ENCODE measurements at places on chromosomes 4 and X. TPM values are rescaled to one million over a fixed set of nuclear protein-coding genes. Genes with fewer than 3 reads are reported as not detected.

GRCh38 chr4:184462724-184463123, 11.6 kb downstream of the IRF2 start:
- no peak for DNase-seq

- DNase-seq, result no peak
These were observed 181.4 kb upstream of the UGT8 start for GRCh38 chr4:114417214-114417613.

Gene NUDT11
- total RNA-seq, result 0.14 TPM

DNA sequence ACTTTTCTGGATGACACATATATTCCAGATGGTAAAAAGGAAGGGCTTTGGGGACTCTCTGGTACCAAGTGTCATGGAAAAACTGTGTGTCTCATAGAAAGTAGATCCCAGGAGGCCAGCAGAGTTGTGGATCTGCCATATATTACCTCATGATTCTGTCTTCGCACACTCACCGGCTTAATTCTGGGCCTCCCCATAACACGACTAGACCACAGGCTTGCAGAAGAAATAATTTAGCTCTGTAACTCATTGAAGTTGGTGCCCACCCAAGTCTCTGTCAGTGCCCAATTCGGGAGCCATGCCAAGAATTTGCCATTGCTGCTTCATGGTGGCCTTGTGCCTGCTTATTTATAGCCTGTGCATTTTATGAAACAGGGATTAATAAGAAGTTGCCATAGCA, 104.5 kb downstream of the AR start:
- DNase-seq, result no peak

Gene PCDH10
- total RNA-seq, result 0.03 TPM

- DNase-seq, result no peak
These were observed 6.5 kb downstream of the NEUROG2 start for GRCh38 chr4:112509243-112510141.

DNA sequence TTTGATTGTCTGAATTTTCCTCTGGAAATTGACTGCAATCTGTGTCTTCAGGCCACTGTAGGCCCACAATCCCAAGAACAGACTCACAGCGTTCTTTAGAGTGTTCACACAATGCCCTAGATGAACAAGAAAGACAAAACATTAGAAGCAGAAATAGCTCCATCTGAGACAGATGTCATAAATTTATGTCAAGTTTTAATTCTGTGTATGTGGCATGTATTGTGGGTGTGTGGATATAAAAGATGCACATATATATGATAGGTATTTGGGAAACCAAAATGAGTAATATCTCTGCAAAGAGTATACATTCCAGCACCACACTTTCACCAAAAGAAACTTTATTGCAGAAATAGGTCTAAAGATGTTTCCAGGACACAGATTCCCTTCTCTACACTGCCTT, 176.1 kb downstream of the CORIN start:
- no peak for DNase-seq

- no peak for DNase-seq
These were observed 3.2 kb upstream of the XKRX start for GRCh38 chrX:100931925-100932285.

Gene PAQR3
- total RNA-seq, result 6.9 TPM

DNA sequence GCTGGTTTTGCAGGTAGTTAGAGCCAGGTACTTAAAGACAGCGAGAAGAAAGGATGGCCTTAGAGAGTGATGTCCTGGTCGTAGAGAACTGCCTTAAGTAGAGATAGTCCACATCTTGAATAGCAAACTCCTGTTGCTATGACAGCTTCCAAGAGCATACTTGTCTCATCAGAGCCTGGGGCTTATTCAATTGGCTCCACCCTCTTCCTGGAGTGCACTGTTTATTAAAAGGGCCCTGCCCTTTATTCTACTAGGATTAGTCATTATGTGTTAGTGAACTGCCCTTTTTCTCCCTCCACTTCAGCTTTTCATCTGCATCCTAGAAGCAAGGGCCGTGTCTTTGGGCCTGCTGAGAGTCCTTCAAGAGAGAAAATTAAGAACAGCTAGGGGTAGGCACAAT, 94.5 kb upstream of the EOLA2 start:
- no peak for DNase-seq

Gene HSD17B10
- total RNA-seq, result 116 TPM

- peak; percentile 91 for DNase-seq
These were observed 923 bp upstream of the CPEB2 start for GRCh38 chr4:15001248-15001868.

GRCh38 chr4:122107680-122108079, 44.5 kb upstream of the BLTP1 start:
- no peak for DNase-seq

- no peak for DNase-seq
These were observed 101.2 kb upstream of the CBLL2 start for GRCh38 chrX:22171287-22172060.

Gene COL25A1
- 0.73 TPM for total RNA-seq

- DNase-seq, result no peak
These were observed 8.5 kb upstream of the KLHL34 start for GRCh38 chrX:21666679-21667078.

Gene AP1AR
- total RNA-seq, result 9.4 TPM

DNA sequence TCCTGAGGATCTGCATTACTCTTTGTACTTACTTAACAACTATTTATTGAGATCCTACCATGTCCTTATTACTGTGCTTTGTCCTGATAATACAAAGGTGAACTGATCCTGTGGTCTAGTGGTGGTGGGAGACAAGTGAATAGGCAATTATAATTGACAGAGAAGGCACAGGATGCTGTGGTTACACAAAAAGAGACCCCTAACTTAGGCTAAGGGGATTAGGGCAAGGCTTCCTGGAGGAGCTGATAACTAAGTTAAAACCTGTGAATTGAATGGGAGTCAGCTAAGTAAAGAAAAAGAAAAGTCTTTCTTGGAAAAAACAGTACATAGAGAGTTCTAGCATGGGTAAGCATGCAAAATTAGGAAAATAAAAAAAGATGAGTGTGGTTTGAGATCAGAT, 164.4 kb downstream of the LARP7 start:
- DNase-seq, result no peak

GRCh38 chrX:38798956-38799355, 2.3 kb upstream of the MID1IP1 start:
- no peak for DNase-seq

DNA sequence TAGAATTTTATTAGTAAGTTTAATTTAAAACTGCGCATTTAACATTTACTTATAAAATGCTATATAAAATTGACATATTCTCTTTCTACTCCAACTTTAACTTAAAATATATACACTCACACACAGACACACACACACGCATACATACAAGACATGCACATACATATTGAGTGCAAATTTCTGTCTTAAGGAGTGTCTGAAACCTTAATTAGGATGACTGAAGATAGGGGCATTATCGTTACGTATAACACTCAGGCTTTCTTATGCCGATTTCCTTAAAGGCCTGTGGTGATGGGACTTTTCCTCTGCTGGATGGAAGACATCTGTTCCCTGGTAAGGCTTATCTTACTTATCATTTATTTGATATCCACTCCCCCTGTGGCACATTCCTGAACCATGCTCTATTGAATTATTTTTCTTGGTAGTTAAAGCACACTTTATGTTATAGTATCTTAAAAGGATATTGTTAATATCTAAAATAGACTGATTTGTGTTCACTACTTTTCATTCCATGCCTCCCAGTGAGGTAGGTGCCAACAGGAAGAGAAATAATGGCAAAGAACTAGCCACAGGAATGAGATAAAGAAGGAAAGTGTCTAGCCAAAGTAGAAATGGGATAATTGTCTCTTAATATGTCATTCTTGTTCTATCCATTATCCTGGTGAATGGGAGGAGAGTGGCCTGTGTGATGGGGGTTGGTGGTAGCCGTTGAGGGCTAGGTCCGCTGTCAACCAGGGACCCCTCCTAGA, 92.9 kb upstream of the GPRIN3 start:
- DNase-seq, result no peak

DNA sequence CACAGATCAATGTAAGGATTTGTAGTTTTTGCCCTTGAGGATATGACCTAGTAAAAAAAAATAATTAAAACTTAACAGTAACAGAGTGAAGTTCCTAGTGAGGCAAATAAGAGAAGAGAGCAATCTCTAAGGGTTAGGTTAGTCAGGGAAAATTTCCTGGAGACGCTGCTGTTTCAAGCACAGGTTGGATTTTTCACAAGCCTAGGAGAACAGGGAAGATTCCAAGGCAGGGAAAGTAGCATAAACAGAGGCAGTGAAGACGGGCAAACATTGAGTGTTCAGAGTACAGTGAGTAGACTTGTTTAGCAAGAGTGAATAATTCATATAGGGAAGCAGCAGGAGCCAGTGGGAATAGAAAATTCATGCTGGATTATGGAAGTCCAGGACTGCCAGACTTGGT, 212.8 kb downstream of the SPANXN3 start:
- no peak for DNase-seq
